ENCODE measurements at places on chromosomes 5 and 9.
A peak's percentile ranks its signal among the peaks of the same experiment; 100 is the strongest.

DNA sequence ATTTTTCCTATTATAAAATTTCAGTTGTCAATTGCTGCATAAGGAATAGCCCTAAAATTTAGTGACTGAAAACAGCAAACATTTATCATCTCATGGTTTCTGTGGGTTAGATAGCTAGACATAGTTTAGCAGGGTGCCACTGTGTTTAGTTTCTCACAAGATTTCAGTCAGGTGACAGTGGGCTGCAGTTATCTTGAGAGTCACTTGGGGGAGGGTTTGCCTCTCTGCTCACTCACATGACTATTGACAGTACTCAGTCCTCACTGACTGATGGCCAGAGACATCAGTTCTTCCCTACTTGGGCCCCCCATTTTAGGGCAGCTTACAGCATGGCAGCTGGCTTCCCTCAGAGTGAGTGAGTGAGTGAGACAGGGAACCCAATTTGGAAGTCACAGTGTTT lies 42.0 kb downstream of the PBX3 start:
- DNase-seq, result no peak

DNA sequence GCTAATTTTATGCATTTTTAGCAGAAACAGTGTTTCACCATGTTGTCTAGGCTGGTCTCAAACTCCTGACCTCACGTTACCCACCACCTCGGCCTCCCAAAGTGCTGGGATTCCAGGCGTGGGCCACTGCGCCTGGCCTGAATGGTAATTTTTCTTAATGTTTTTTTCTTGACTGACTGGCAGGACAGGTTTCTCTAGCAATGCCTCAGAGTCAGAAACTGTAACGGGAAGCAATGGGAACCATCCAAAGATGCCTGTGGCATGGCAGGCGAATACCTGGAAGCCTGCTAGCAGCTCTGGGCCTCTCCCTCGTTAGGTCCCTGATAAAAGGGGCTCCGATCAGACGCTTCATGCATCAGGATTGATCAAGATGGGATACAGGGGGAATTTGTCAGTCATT lies 639.2 kb downstream of the NR2F1-AS1 start:
- DNase-seq, result no peak

DNA sequence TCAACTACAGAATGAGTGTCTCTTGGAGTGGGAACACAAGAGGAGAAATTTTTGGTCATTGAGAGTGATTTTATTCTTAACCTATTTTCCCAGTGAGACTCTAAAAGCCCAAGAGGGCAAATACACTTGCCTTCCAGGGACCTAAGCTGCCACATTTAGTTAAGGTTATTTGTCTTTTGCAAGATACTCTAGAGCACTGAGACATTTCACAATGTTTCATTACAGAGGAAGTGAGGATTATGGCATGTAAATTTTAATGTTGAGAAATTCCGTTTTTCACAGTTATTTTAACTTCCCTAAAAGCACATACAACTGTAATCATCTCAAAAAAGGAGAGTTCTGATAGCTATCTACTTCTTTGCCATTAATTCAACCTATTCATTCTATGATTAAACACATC lies 38.7 kb upstream of the RAB3C start:
- no peak for DNase-seq

GRCh38 chr5:178428341-178429155 lies 161.6 kb downstream of the COL23A1 start:
- no peak for DNase-seq

DNA sequence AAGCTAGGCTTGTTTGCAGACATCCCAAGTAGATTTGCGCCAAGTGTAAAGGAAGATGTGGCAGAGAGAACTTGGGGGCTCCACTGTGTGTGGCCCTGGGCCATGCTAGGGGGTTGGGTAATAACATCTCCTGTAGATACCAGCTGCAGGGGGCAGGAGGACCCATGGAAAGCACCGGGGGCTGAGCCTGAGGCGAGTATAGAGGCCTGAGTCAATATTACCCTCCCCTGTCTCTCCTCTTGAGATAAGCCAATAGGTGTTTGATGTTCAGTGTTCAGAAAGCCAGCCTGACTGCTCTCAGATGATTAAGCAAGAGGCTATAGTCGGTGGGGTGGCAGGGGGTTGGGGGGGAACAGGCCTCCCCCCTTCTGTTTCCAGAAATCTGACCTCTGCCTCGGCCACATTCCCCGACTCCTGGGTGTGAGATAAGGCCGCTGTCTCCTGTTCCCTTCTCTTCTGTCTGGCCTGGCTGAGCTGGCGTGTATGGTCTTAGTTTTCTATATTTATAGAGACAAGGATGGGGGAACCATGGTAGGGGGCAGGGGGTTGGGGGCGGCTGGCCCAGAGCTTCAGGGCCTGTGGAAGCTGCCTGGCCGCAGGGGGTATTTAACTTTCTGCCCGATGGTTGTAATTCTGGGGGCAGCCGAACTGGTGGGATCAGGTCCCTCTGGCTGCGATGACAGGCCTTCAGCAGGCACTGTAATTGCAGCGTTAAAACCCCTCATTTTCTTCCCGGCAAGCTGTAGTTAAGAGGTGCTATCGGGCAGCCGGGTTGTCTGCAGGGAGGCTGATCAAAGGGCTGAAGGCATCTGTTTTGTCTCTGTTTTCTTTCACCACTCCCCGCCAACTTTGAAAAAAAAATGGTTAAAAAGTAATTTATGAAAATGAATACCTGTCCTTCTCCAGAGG lies 292.0 kb downstream of the NSG2 start:
- no peak for DNase-seq

- DNase-seq, result no peak
Observed at GRCh38 chr5:133059621-133060020, 7.8 kb downstream of the HSPA4 start.

DNA sequence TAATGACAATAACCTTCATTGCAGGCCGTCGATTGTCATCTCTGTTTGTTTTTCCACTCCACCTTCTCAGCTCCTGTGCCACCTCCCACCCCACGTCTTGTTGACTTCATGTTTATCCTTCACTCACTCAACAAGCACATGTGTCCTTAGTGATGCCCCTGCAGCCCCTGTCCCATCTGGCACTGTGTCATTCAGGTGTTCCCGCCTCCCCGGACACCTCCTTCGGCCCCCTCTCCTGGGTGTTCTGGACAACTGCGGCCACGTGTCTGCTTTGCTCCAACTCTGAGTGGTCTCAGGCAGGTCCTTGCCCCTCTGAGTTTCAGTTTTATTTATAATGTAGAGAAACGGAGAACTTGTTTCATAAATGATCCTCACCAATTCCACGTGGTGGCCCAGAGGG lies 91.0 kb upstream of the COL5A1 start:
- peak; percentile 15 for DNase-seq

GRCh38 chr5:175012267-175012666 lies 287.9 kb downstream of the MSX2 start:
- no peak for DNase-seq

DNA sequence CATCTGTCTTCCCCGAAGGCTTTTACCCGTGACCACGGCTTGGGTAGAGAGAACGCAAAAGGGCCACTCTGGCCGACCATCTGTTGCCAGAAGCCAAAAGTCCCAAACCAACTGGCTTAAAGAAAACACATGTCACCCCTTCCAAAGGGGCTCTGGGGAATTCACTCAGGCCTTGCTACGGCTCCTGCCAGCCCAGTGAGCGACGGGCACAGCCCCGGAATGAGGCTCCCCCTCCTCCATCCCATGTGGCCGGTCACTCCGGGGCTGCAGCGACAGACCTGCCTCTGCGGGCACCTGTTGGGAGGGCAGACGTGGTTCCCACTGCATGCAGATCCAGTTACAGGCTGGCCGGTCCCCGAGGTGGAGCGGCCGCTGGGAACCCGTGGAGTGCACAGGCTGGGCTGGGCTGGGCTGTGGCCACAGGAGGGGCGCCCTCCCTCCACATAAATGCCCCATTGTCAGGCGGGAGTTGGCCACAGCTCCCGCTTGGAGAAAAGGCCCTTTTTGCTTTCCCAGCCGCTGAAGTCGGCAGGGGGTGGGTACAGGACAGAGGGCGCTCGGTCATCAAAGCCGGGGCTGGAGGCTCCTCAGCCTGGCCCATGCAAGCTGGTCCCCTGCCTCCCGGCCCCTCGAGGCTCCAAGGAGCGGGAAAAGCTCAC lies 19.9 kb downstream of the NOTCH1 start:
- DNase-seq, result no peak

- DNase-seq, result no peak
Observed at GRCh38 chr5:68465934-68466551, 250.5 kb downstream of the PIK3R1 start.

DNA sequence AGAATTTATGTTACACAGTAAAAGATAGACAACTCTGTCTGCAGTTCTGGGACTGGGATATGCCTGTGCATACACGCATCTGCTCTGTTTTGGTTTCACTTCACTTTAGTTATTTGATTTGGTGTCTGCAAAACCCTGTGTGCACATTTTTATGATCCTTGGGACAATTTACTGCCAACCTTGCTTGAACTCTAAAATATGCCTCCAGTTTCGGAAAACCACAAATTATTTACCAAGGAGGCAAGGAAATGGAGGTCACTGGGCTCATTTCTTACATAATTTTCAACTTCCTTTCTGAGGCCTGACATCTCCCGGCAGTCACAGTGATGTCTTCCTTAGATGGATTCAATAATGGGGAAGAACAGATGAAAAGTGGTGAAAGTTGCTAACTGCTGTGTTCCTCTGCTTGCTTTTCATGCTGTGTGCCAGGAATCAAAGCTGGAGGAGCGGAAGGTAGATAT lies 61.2 kb upstream of the TAF11L2 start:
- peak; percentile 21 for DNase-seq

- DNase-seq, result no peak
Observed at GRCh38 chr9:128727640-128728248, 3.8 kb upstream of the ZDHHC12 start.

- DNase-seq, result no peak
Observed at GRCh38 chr5:56440871-56441740, 208.0 kb upstream of the ANKRD55 start.

- DNase-seq, result no peak
Observed at GRCh38 chr5:178940569-178941360, at the start of gene ZNF454. ZNF454 (plus strand) TSS chr5:178941198; CDS start chr5:178942792, 1,594 bp downstream.

- no peak for DNase-seq
Observed at GRCh38 chr5:164663198-164663989, 1158.0 kb downstream of the MAT2B start.

GRCh38 chr9:116308076-116308475 lies 154.5 kb downstream of the PAPPA start:
- no peak for DNase-seq

- no peak for DNase-seq
Observed at GRCh38 chr5:124797665-124798087, 51.2 kb upstream of the ZNF608 start.

DNA sequence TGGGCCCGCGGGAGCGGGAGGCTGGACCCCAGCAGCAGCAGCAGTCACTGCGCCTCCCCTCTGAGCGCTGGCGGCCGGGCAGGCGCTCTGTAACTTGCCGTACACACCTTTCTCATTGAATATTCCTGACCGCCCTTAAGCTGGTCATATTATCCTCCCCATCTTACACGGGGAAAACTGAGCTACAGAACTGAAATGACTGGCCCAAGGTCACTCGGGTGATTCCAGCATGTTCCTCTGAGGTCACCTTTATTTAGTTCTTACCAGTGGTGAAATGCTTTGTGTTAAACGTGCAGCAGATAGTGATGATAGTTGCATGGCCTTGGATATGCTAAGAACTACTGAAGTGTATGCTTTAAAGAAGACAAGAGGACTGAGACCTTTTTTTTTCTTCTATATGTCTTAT lies 607 bp downstream of the UQCRQ start:
- peak; percentile 53 for DNase-seq

DNA sequence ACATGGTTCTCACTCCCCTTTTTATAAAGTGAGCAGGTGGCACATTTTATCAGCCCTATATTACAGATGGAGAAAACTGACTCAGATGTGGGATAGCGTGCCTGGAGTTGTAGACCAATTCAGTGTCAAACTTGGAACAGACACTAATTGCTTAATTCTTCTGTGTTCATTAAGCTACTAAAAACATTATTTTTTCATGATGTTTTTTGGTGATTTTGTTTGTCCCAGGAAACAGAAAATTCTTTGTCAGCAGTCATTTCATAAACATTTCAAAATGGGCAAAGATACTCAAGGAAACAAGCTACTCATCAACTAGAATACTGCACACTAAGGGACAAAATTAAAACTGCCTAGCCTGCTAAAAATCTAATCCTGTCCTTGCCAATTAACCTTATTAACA lies 2.2 kb downstream of the ABHD17B start:
- peak; percentile 12 for DNase-seq

GRCh38 chr9:115651461-115651860 lies 502.1 kb upstream of the PAPPA start:
- DNase-seq, result no peak

GRCh38 chr5:59665086-59665831 lies 228.3 kb downstream of the PDE4D start:
- no peak for DNase-seq

DNA sequence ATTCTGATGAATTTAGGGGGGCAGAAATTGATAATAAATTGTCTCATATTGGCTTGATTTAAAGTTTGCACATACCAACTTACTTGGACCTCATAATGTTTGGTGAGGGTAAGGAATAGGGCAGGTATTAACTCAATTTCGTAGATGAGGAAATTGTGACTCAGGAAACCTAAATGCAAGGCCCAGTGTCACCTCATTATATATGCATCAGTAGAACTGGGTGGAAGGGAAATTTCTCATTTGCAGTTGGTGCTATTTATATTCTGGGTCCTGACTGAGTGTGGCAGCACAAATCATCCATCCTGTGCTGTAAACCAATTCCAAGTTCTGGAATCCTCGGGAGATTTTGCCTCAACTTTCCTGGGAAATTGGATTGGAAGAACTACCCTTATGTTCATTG lies 103.0 kb downstream of the SPATA31D1 start:
- no peak for DNase-seq

- no peak for DNase-seq
Observed at GRCh38 chr5:132375957-132376356, 6.4 kb downstream of the SLC22A5 start.

DNA sequence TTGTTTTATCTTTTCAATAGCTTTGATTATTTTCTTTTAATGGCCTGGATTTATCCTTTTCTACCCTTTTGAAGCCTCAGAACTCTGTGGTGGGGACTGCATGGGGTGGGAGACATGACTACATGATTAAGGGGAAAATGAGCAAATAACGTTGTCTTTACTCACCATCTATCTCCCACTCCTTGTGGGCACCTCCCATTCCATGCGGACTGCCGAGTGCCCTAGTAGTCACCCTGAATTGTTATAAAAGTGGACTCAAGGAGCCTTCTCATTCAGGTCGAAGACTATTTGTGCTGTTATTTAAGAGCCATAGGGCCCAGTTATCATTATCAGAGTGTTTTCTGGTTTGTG lies 281.8 kb downstream of the MLLT3 start:
- no peak for DNase-seq

- peak; percentile 45 for DNase-seq
Observed at GRCh38 chr5:66174338-66174737, 30.2 kb downstream of the SREK1 start.

All from NAMALWA (cell line).